Fibroblast of skin of left quadriceps (primary cell): ENCODE measurements at places on chromosomes 2 and 18.
A peak's percentile ranks its signal among the peaks of the same experiment; 100 is the strongest.

DNA sequence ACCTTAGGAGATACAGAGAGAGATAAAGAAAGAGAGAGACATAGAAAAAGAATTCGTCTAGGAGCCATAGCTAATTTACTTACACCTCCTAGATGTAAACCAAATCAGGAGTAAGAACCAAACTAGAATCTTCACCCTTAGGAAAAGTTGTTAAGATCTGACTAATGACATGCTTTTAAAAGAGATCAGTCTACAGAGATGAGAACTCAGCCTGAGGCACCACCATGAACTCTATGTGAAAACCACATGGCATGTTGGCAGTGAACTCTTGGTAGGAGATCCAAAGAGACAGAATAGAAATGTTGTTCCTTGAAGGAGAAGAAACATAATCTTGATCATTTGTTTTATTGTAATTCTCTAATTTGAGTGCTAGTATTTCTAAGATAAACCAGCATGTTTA is 585.4 kb upstream of the ID2 start:
- no peak for DNase-seq

DNA sequence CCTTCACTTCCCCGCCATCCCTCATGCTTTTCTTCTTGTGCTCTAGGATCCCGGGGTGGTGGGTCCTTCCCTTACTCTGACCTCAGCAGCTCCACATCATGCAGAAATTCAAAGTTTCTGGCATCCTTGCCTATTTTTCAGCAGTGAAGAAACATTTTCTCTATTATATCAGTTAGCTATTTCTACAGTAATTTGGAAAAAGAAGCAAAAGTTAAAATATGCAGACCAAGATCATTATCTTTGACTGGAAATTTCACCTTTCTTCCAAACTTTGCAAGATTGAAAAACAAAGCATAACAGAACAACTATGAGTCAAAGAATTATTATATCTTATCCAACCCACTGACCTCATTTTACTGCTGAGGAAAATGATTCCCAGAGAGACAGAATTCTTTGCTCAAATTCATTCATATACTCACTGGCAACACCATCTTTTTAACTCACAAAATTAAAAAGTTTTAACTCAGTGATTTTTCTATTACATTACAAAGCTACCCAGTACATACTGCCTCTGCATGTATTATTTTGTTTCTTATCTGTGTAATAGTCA is 40.5 kb downstream of the ANTXR1 start:
- no peak for DNase-seq

GRCh38 chr2:29455200-29455860 is 340.1 kb downstream of the CLIP4 start:
- DNase-seq: no peak

- no peak for DNase-seq
Observed at GRCh38 chr2:236177967-236178889, 10.0 kb upstream of the GBX2 start.

- no peak for DNase-seq
Observed at GRCh38 chr2:112980537-112980936, 2.7 kb downstream of the IL36G start.

- DNase-seq: no peak
Observed at GRCh38 chr2:201205515-201205849, 22.5 kb downstream of the CASP10 start.

DNA sequence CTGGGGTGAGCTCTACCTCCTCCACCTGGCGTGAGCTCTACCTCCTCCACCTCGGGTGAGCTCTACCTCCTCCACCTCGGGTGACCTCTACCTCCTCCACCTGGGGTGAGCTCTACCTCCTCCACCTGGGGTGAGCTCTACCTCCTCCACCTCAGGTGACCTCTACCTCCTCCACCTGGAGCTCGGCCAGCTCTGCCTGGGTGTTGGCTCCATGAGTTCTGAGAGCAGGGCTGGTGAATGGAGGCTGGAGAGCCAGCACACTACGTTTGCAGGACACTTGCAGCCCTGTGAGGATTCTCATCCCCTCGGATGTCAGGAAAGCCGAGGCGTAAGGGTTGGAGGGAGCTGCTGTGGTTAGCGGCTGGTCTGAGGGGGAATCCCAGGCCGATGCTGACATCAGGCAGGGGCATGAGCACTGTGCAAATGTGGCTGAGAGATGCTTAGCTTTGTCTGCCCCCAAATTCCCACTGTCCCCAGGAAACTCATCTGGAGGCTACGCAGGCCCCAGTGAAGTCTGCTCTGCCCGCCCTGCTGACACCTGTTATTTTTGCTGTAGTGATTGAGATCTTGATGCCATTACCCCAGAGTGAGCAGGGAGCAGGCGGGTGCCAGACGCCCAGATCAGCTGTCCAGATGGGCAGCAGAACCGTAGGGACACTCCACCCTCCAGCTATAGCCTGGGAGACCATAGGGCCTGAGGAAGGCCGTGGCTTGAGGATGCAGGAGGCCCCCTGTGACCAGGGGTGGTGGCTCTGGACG is 3.3 kb downstream of the CROCC2 start:
- DNase-seq: no peak

- no peak for DNase-seq
Observed at GRCh38 chr2:185373229-185373628, 365.4 kb upstream of the FSIP2 start.

- DNase-seq: peak; percentile 16
Observed at GRCh38 chr18:67510831-67511230, 5.7 kb downstream of the DSEL start.

GRCh38 chr2:220646424-220646823 is 925.7 kb downstream of the EPHA4 start:
- DNase-seq: no peak

GRCh38 chr2:37619959-37620300 is 51.5 kb downstream of the CDC42EP3 start:
- DNase-seq: no peak

- DNase-seq: no peak
Observed at GRCh38 chr2:158717366-158718195, 77.5 kb upstream of the DAPL1 start.

- DNase-seq: no peak
Observed at GRCh38 chr2:20627712-20628380, 23.1 kb downstream of the HS1BP3 start.

- DNase-seq: no peak
Observed at GRCh38 chr18:60147323-60147722, 225.3 kb downstream of the MC4R start.

DNA sequence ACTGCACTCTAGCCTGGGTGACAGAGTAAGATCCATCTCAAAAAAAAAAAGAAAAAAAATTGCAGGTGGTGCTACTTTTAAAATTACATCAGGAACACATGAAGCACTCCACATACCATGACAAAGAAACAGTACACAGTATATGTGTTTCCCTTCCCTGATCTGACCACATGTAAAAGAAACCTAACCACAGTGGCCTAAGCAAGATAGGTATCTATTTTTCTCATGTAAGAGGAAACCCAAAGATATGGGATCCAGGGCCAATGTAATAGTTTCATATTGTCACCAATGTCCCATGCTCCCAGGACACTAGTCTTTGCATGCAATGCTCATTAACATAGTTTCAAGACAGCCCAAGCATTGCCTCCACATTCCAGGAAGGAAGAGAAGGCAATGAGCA is 99.9 kb downstream of the DYM start:
- no peak for DNase-seq

DNA sequence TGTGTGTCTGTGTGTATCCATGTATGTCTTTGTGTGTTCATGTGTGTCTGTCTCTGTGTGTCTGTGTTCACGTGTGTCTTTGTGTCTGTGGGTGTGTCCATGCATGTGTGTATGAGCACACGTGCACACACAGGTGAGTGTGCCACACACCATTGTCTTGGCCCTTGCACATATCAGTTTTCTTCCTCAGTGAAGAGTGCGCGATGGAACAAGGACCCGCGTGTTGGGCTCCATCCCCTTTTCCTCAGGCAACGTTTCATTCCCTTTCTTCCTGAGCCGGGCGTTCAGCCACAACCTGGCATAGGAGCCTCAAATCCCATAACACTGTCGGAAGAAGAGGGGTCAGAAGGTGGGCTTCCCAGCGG is 74.3 kb downstream of the PTGR3 start:
- no peak for DNase-seq

- no peak for DNase-seq
Observed at GRCh38 chr2:148702475-148702874, 57.9 kb downstream of the EPC2 start.

DNA sequence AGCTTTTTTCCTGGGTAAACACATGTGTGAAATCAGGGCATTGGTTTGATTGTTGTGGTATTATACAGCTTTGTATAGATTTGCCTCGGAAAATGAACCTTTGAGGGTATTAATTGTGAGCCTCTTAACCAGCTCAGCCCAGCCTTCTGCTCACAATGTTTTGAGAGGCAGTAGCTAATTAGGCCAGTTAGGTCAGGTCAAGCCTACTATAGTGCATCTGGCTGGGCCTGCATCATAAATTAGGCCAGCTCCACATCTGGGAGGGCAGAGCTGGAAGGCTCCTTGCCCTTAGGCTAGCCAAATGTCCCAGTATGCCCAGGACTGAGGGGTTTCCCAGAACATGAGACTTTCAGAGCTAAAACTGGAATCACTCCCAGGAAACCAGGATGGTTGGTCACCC is 43.0 kb downstream of the LRATD1 start:
- DNase-seq: no peak

- no peak for DNase-seq
Observed at GRCh38 chr2:68653034-68653433, 9.7 kb downstream of the PROKR1 start.

GRCh38 chr2:74037379-74037860 is 52.7 kb downstream of the TET3 start:
- no peak for DNase-seq

GRCh38 chr2:29400930-29401653 is 285.9 kb downstream of the CLIP4 start:
- DNase-seq: no peak

DNA sequence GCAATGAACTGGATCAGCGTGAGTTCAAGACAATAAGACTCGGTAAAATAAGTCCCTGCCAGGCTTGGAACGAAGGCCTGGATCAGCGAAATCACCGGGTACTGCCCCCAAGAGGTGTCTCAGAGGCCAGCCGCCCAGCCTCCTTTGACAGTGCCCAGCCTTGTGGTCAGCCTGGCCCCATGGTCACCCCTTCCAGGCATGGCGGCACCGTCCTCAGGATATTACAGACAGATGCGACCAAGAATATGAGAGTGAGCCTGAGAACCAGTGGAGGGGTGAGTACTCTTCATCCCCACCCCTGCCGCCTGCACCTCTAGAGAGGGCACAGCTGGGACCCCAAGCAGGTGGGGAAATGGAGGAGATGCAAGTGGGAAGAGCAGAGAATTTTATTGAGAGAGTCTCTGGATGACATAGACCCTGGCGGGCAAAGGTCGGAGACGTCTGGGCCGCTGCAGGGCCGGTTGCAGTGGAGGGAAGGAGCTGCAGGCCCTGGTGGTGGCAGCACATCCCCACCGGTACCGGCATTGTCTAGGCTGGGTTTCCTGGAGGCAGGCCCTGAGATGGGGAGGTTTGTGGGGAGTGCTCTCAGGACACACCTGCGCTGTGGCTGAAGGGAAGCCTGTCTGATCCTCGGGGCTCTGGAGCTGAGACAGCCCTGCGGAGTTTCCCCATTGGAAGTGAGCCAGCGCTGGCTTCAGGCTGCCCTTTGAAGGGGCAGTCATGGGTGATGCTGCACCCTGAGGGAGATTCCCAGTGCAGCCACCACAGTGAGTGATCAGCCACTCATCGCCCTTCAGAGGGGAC is 190.0 kb downstream of the SEPTIN10 start:
- no peak for DNase-seq

GRCh38 chr18:28514699-28515098 is 337.8 kb upstream of the CDH2 start:
- DNase-seq: no peak

GRCh38 chr2:127197475-127198385 is 22.4 kb downstream of the CYP27C1 start:
- DNase-seq: no peak

- DNase-seq: peak; percentile 36
Observed at GRCh38 chr2:48567671-48568070, 37.7 kb downstream of the STON1 start.

DNA sequence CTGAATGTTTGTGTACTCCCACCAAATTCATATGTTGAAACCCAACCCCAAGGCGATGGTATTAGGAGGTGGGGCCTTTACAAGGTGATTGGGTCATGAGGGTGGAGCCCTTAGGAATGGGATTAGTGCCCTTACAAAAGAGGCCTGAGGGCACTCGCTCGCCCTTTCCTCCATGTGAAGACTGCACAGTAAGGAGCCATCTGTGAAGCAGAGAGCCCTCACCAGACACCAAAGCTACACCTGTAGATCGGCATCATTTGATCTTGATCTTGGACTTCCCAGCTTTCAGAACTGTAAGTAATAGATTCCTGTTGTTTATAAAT is 62.9 kb upstream of the FZD7 start:
- DNase-seq: no peak

- no peak for DNase-seq
Observed at GRCh38 chr2:183244300-183244844, 120.1 kb downstream of the NUP35 start.

GRCh38 chr2:128607911-128608506 is 289.3 kb upstream of the HS6ST1 start:
- no peak for DNase-seq

DNA sequence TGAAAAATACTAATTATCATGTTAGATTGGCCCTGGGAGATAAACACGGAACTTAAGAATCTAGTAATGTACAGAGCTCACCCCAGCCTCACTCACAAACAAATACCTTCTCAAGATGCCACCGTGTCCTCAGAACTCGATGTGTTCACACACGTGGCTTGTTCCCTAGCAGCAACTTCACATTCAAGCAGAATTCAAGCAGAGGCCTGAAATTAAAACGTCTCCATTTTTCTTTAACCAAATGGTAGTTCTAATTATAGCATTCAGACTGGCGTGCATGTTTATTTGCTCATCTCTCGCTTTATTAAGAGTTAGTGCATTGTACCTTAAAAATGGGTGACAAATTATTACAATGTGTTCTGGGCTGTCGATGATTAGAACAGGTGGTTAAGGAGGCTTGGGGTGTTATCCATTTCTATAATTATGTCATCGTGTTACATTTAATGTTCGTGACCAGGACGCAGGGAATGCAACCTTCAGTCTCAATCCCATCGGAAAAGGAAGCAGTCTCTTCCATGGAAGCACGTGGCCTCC is 57.3 kb upstream of the SLC66A3 start:
- no peak for DNase-seq

- no peak for DNase-seq
Observed at GRCh38 chr2:13227578-13227977, 510.8 kb downstream of the TRIB2 start.

DNA sequence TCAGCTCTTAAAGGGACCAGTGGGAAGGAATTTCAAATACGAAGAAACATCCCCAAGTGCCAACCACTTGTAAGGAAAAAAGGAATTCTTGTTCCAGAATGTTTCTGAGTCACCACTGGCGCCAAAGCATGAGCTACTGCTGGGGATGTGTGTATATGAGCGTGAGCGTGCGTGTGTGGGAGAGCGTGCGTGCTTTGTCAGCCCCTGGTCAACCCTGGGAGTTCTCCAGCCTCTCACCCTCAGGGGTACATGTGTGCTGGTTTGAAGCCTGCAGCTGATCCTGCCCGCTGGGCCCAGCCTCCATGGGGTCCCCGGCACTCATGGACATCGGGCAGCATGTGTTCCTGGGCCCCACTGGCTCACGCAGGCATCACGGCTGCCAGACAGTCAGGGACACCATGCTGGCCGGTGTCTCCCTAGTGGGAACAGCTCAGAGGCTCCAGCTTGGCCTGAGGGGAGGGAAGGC is 17.1 kb downstream of the HS6ST1 start:
- DNase-seq: peak; percentile 82
